ENCODE measurements at places on chromosomes 12 and 14.

GRCh38 chr12:102061096-102061559 is 663 bp downstream of the WASHC3 start:
- DNase-seq: no peak

- no peak for DNase-seq
Observed at GRCh38 chr14:69005432-69006148, 26.5 kb upstream of the ACTN1 start.

DNA sequence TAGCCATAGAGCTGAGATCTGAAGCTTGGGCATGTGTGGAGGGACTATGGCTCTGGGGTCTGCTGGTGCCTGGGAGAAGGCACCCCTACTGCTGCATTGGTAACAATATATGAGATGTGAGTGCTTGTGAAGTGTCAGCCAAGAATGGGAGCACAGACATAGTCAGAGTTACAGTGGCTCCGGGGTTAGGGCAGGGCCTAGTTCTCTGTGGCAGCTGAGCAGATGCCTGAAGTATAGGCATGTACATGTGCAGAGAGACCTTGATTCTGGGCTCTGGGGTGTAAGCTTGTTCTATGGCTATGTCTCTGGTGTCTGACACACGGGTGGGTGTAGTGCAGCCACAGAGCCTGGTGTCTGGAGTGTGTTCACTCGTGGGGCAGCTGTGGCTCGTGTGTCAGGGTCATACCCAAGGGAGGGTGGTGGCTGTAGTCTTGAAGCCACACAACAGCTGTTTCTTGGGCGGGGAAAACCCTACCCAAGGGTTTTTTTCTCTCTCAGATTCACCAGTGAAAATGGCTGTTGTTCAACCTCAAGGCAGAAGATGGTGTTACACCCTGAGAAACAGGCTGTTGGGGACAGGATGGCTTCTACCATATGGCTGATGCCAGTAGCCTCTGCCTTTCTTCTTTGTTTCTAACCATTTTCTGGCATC is 11.9 kb upstream of the TCL1A start:
- no peak for DNase-seq

DNA sequence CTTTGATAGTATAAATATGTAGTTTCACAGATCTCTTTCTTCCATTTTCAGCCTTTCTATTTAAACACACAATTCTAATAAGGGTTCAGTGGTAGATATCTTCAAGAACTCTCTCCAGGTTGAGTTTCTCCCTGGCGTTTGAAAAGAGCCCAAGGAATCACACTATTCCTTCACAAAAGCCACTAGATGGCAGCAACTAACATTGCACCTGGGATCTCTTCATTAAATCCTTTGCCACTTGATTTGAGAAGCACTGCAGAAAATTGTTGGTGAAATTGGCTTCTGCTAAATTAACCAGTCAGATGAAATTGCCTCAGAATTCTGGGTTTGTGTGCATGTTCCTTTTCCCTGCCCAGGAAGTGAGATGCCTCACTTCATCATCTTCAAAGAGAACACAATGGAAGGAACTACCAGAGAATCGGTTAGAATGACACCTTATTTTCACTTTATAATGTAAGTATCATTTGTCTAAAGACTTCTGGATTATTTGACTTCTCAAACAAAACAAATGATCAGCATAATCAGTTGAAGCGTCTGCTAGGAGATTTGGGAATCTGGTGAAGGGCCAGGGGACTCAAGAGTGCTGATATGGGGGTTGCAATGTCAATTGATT is 6.8 kb downstream of the CCDC198 start:
- no peak for DNase-seq

- DNase-seq: no peak
Observed at GRCh38 chr12:124201248-124201647, 93.6 kb upstream of the RFLNA start.

DNA sequence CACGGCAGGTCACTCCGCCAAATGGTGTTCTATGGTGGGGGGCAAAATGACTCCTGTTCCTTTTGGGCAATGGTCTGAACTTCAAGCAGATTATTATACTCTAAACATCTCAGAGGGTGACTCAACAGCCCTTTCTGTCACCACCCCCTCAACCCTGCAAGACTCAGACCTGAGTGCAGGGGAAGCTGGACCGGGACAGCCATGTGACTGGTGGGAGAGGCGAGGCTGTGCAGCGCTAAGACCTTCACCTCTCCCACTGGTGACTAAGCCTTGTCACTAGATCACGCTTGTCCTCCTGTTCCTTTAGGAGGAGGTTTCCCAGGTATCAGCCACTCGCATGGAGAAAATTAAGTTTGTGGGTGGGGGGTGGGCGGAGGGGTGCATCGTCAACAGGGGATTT is 67.1 kb upstream of the CCND2 start:
- no peak for DNase-seq

- DNase-seq: no peak
Observed at GRCh38 chr14:104738375-104739019, 14.4 kb upstream of the SIVA1 start.

DNA sequence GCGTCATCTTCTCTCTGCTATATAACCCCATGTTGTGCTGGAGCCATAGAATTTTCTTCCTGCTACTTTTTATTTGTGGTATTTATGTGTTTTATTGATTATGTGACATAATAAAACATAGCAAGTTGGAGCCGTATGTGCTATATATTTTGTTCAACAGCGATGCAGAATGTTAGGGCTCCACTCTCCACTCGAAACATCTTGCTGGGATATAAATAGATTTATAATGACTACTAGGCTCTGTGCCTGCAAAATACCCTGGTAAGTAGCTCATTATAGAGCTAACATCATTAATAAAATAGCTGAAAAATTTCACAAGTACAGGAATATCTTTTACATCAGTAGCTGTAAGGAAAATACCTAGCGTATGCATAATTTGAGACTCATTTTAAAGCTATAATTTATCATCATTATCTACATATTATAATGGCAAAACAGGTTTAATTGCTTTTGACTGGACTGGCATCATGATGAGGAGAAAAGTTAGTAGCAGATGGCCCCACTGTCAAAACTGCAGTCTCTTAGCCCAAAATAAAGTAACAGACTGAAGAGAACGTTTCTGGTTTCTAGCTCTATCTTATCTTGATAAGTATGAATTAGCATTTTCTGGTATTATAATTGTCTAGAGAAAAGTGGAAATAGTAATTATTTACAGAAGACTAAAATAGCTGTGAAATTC is 263.0 kb downstream of the NEDD1 start:
- DNase-seq: no peak

GRCh38 chr12:98022961-98023360 is 492.4 kb upstream of the TMPO start:
- DNase-seq: no peak
